ENCODE measurements at places on chromosomes 7 and 10. TPM values are rescaled to one million over a fixed set of nuclear protein-coding genes. Genes with fewer than 3 reads are reported as not detected.

DNA sequence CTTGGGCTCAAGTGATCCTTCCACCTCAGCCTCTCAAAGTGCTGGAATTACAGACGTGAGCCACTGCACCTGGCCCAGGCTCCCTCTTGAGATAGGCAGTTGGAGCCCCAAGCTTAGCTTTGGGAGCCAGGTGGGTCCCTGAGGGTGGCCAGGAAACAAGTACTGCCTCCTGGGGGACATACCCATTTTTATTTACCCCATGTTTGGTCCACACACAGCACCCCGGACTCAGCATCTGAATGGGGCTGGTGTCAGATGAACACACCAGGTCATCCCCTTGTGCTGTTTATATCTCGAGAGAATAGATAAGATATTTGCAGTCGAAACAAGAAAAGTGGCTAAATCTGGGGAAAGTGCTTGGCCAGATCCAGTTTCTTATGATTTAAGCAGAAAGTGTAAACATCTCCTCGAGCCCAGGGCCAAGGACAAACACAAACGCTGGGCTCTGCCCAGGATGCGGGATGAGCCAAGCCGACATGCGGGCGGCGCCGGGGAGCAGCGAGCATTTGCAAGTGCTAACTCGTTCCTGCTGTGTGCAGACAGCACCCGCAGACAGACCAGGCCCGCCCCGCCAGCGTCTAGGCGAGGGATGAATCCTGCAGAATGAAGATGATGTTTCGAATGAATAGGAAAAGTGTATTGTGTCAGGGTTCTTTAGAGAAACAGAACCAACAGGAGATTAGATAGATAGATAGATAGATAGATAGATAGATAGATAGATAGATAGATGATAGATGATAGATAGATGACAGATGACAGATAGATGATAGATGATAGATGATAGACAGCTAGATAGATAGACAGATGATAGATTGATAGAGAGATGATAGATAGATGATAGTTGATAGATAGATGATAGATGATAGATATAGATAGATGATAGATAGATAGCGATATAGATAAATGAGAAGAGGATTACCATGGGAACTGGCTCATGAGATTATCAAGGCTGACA is 44.4 kb upstream of the OCM2 start:
- DNase-seq, result no peak

Gene VPS37D
- 19.3 TPM for polyA plus RNA-seq

- no peak for DNase-seq
Measured at GRCh38 chr10:3924344-3924743, 139.3 kb upstream of the KLF6 start.

DNA sequence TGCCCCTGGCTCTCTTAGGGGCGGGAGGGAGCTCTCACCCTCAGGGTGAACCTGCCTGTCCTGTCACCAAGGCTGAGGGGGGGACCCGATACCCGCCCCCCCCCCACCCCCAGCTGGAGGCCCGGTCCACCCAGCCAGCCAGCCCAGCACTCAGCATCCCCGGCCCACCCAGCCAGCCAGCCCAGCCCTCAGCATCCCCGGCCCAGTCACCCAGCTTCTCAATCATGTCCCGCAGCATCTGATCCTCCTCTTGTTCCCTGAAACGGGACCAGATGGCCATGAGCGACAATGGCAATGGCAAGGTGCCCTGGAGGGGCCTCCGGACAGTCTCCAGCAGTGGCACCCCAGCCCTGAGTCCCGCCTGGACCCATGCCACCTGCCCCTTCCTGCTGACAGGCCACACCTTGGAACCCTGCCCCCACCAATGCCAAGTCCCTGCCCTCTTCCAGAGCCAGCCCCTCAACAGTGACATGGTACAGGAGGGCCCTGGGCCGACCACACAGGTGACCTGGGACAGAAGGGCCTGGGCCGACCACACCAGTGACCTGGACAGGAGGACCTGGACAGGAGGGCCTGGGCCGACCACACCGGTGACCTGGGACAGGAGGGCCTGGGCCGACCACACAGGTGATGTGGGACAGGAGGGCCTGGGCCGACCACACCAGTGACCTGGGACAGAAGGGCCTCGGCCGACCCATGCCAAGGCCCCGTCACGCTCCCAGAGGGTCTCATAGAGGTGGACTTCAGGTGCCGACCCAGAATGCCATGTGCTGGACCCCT is 24.2 kb downstream of the MICALL2 start:
- DNase-seq, result no peak

GRCh38 chr7:5388905-5389433 is 34.7 kb downstream of the TNRC18 start:
- DNase-seq, result no peak

- no peak for DNase-seq
Measured at GRCh38 chr10:36163827-36164226, 521.7 kb upstream of the FZD8 start.

GRCh38 chr7:156017431-156017830 is 205.2 kb upstream of the SHH start:
- DNase-seq, result no peak

- no peak for DNase-seq
Measured at GRCh38 chr7:55065511-55066229, 46.9 kb downstream of the EGFR start.

DNA sequence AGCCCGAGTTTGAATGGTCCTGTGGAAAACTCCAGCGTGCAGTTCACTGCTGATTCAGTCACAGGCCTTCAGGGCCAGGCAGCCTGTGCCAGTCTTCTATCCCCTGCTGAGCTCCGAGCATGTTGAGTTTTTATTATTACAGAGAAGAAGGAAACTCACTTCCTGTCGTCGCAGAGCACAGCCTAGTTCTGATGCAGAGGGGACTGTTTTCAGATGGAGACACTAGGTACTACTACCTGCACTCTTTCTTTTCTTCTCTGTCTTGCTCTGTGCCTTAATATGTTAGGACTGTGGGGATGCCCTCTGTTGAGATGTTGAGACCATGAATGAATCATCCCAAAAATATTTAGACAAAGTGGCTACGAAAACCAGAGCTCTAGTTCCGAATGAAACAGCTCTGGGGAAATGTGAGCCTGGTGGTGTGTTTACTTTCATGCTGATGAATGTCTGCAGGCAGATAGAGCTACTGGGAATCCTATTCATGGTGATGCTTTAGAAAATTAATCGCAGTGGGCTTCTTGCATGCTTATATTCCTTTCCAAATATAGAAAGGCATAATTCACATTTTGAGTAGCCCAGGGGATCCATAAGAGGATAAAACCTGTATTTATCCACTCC is 29.6 kb downstream of the CASP7 start:
- DNase-seq, result no peak

DNA sequence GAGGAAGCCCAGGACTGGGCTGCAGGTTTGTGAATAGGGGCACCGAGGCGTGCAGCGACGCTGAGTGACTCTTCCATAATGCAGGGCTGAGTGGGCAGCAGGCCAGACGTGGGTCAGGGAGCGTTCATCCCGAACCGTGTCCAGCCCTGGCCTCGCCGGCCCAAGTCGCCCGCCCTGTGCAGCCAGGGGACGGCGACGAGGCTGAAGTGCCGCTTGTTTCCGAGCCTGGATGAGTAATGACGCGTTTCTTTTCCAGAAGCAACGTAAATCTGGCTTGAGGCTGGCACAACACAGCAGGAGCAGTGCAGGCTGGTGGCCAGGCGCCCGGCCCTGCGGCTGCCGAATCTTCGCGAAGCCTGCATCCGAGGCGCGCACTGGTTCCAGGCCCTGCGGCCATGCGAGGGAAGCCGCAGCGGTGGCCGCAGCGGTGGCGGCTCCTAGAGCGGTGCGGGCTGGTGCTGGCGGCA is 74.0 kb upstream of the SEC61G start:
- DNase-seq, result peak; percentile 29

- DNase-seq, result peak; percentile 63
Measured at GRCh38 chr7:74627661-74628411, 29.7 kb upstream of the GTF2I start.

DNA sequence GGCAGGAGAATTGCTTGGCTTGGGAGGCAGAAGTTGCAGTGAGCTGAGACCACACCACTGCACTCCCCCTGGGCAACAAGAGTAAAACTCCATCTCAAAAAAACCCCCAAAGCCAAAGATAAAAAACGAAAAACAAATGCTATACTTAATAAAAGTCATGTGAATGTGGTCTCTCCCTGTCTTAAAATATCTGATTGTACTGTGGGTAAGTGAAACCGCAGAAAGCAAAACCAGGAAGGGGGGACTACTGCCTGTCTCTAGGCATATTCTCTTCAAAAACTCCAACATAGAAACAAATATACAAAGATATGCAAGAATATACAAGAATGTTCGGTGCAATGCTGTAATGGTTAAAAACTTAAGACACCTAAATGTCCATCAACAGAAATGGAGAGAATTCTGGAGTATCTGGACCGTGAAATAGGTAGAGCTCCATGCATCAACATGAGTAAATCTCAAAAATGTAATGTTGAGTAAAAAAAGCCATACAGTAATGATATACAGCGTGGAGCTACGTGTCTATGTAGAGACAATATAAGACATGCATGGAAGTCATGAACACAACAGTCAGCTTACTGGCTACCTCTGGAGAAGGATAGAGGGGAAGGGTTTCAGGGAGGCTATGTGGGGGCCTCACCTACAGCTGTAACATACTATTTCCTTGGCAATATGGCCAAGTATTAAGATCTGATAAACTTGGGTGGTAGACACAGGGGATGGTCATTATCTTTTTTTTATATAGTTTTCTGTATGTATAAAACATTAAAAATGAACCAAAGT is 2.1 kb downstream of the ZNF394 start:
- no peak for DNase-seq

DNA sequence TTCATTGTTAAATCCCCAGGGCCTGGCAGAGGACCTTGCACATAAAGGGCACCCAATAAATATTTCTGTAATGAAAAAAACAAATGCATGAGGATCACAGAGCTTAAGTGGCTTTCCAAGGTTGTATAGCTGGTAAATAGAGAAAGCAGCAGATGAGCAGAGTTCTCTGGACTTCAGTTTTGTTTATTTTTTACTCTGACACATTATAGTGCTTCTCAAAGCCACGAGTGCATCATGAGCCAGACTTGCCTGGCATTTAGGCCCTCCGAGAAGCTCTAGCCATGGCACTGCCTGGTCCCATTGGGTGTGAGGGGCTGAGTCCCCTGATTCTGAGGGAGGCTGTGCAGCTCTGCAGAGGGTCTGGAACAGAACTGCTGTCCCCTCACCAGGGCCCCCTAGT is 87.2 kb upstream of the ZNF32 start:
- DNase-seq, result no peak

Gene TFEC
- polyA plus RNA-seq, result 10.0 TPM

DNA sequence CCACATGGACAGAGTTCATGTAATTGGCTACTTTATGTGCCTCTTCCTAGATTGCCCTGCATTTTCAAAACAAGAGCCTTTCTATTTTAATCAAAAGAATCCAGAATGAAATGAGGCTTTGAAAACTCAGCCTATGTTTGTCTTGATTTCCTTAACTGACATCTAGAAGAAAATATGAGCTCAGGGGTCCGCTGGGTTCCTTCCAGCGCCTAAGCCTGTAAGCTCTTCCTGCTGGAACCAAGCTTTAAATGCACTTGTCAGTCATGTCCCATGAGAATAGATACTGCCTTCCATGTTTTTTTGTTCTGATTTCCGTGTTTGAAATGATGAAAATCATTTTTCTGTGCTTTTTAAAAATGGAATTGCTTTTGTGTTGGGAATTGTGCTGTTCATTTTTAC is 74.2 kb downstream of the EGFR start:
- no peak for DNase-seq

Gene HOXA1
- 1.1 TPM for polyA plus RNA-seq

DNA sequence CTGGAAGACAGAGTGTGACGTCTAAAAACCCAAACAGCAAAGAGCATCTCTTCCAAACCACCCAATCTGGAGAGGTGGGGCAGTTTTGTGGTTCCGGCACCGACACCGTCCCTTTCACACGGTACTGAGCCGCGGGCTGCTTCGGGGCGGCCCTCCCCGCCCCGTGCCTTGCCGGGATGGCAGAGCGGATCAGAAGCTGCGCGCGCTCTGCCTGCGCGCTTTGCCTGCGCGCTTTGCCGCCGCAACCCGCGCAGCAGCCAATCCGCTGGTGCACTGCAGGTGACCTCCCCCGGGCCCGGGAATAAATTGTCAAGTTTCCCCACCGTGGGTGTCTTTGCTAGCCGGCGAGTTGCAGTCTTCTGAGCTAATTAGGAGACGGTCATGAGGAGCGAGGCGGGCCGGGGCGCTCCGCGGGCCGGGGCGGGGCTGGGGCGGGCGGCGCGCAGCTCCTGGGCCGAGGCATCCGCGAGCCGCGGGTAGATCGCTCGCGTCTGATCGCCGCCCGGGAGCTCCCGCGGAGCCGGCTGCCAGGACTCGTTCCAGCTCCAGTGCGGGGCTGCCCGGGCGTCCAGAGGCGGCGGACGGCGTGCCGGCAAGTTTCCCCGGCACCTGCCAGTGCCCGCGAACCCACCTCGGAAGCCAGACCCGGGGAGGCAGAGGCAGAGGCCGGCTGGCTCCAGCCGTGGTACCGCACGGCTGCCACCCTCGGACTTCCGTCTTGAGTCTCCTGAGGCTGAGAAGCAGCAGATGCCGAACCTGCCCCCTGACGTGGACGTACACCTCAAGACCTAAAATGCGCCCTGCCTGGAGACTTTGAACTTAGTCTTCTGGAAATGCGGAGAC is 536.0 kb upstream of the GALNT17 start:
- peak; percentile 77 for DNase-seq

DNA sequence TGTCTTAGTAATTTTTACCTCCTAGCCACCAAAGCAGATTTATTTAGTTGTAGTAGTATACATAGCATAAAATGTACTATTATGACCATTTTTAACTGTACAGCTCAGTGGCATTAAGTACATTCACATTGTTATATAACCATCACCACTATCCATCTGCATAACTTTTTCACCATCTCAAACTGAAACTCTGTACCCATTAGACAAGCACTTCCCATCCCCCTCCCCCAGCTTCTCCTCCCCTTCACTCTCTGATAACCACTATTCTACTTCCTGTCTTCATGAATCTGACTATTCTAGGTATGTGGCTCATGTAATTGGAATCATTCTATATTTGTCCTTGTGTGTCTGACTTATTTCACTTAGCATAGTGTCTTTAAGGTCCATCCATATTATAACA is 71.9 kb downstream of the MRPL32 start:
- DNase-seq, result no peak

DNA sequence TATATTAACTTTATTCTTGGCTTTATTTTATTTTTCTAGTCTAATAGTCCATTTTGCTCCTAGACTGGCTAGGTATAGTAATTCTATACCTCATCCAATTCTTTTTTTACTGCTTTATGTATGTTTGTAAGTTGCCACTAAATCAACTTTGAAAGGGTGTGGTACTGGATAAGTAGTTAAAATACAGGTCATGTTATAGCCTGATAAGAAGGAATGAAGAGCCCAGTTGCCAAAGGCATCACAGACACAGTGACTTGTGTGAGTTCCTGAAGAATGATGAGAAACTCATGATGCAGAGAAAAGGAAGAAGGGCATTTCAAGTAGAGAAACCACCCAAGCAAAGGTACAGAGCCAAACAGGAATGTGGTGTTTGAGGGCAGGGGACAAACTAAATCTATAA is 27.3 kb downstream of the NAPEPLD start:
- no peak for DNase-seq
